ENCODE measurements at places on chromosomes 12 and 14. TPM values are rescaled to one million over a fixed set of nuclear protein-coding genes. Genes with fewer than 3 reads are reported as not detected.
A peak's percentile ranks its signal among the peaks of the same experiment; 100 is the strongest.

Gene CLEC4A
- total RNA-seq: 5.1 TPM

Gene SYNDIG1L
- 0.21 TPM for total RNA-seq

Gene AMN
- 2.4 TPM for total RNA-seq

DNA sequence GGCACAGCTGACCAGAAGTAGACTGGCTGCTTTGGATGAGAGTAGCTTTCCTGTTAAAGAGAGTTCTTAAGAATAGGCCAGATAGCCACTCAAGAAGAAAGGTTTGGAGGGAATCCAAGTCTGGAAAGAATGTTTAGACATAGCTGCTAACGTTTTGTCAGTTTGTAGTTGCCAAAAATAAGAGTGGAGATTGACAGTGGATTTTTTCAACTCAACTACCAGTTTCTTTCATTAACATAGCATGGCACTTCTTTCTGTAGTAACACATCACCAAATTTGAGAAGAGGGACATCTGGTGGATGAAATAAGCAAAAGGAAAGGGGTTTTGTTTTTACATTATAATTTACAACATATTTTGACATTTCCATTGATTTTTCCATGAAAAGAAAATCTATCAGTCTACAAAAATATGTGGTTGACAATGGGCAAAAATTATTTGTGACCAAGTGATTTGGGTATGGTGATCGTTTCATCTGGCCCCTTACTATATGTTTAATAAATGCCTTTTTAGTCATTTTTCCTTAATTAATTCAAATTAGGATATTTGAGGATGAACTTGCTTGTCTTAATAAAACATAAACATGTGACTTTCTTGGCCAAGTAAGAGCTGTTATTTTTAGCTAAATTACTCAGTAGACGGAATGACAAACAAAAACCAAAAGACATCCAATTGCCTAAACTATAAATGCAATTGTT is 71.1 kb downstream of the PTPRR start:
- DNase-seq: no peak
- no peak overlapping the region for H3K4me3 ChIP-seq
- no peaks in the 10 kb centered on the region for H3K36me3 ChIP-seq
- H3K4me1 ChIP-seq: peaks cover 19% of the 10 kb centered on the region
- no peaks in the 10 kb centered on the region for H3K27me3 ChIP-seq

- no peak for DNase-seq
- H3K36me3 ChIP-seq: peaks cover 18% of the 10 kb centered on the region
- no peaks in the 10 kb centered on the region for H3K27me3 ChIP-seq
- peak overlapping the region; percentile 91 for H3K27ac ChIP-seq
Observed at GRCh38 chr12:2813214-2814185, 1.0 kb downstream of the ITFG2 start.

DNA sequence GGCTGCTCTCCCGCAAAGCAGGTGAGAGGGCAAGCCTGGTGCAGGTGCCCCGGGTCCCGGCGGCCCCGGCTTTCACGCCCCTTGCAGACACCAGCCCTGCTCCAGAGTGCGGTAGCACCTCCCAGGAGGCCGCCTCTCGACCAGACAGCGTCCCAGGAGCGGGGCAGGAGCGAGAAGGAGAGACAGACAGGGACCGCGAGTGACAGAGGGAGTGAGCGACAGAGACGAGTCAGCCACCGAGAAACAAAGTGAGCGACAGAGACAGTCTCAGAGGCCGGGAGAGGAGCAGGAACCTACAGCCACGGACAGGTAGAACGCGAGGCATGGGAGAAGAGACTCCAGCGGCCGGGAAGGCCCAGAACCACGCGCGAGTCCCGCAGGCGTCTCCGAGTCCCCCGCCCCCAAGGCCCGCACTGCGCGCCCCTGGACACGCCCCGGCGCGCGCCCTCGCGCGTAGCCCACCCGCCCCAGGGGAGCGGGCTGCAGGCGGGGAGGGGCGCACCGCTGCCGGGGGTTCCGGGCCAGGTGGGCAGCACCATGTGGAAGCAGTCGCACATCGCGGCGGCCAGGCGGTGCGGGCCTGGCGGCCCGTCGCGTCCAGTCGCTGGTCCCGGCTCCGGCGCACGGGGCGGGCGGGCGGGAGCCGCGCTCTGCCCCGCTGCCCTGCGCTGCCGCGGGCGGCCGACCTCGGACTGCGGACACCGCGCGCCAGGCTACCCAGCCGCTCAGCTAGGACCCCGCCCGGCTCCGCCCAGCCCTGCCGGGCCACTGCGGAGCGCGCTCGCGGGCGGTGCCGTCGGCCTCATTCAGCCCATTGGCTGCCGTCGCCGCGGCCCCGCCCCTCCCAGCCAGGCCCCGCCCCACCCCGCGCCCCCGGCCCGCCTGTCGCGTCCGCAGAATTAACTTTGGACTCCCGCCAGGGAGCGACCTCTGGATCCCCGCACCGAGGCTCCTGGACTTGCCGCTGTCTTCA is at the start of gene AHNAK2:
Gene AHNAK2 (minus strand): TSS at position 694 of the 973 bp plus-strand sequence. CDS start 137 bp downstream, at position 557.
- DNase-seq: no peak
- H3K36me3 ChIP-seq: no peaks in the 10 kb centered on the region
- no peak within 1 kb of the TSS for H3K27ac ChIP-seq
- no peaks in the 10 kb centered on the region for H3K27me3 ChIP-seq

- no peaks in the 10 kb centered on the region for H3K4me1 ChIP-seq
- H3K27me3 ChIP-seq: no peaks in the 10 kb centered on the region
- H3K4me3 ChIP-seq: no peak overlapping the region
- no peak for DNase-seq
- H3K27ac ChIP-seq: no peak overlapping the region
Observed at GRCh38 chr12:132003846-132004245, 54.1 kb downstream of the EP400 start.

Gene PAPOLA
- total RNA-seq: 81.9 TPM

Gene KLRC2
- total RNA-seq: not detected

DNA sequence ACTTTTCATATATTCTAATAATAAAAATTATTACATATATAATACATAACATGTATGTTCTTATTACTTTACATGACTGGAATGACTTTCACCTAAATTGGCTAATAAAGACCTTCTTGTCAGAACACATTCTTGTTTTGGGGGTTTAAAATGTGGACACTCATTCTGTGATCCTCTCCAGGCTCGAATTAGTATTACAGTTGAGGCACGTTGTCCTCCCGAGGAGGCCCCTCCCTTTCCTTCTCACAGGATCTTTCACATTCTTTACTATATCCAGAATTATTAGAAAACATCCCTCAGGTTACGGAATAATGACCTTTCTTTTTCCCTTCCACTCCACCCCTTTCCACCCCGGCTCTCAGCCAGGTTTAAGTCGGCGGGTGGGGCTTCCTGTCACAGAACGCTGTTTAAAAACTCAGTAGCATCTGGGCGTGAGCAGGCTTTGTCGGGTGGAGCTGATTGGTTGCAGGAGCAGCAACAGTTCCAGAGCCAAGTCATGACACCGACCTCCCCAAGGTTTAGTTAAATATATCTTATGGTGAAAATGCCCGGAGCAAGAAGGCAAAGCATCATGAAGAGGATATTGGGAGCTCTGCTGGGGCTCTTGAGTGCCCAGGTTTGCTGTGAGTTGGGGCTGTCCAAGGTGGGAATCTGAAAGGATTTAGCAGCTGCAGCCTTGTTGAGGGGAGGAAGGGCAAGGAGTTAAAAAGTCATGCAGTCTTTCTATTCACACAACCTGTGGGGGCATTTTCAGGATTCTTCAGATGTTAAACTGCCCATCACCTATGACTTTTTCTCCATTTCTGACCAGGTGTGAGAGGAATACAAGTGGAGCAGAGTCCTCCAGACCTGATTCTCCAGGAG is 396.7 kb upstream of the OR4E1 start:
- H3K36me3 ChIP-seq: no peaks in the 10 kb centered on the region
- no peak for DNase-seq
- H3K27me3 ChIP-seq: no peaks in the 10 kb centered on the region
- H3K27ac ChIP-seq: no peak overlapping the region
- H3K4me3 ChIP-seq: peak overlapping the region; percentile 32

Gene HELB
- total RNA-seq: 1.2 TPM

GRCh38 chr12:59386236-59386635 is 209.6 kb upstream of the SLC16A7 start:
- no peaks in the 10 kb centered on the region for H3K36me3 ChIP-seq
- H3K27ac ChIP-seq: no peak overlapping the region
- H3K4me1 ChIP-seq: no peaks in the 10 kb centered on the region
- H3K4me3 ChIP-seq: no peak overlapping the region

Gene NELL2
- 0.63 TPM for total RNA-seq

Gene BEGAIN
- 0.27 TPM for total RNA-seq

DNA sequence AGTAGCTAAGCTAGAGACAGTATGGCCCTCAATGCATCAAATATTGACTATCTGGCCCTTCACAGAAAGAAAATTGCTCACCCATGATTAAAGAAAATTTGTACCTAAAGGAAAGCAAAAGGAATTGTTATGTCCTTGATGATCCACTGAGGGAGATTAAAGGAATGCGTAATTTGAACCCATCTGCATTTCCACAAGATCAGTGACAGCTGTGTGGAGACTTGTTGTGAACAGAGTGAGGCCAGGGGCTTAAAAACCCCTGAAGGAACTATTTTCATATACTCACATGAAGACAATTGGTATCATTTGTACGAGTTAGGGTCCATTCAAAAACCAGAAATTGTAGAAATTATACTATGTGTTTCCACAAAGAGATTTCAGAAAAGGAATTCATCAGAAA is 1908.1 kb upstream of the SEL1L start:
- no peak for DNase-seq
- H3K27me3 ChIP-seq: no peaks in the 10 kb centered on the region
- H3K4me3 ChIP-seq: no peak overlapping the region
- H3K36me3 ChIP-seq: no peaks in the 10 kb centered on the region
- no peak overlapping the region for H3K27ac ChIP-seq
- H3K4me1 ChIP-seq: no peaks in the 10 kb centered on the region
